ENCODE measurements at places on chromosomes 2 and 18.

- no peak for DNase-seq
Measured at GRCh38 chr2:328761-329160, 40.9 kb upstream of the ALKAL2 start.

- DNase-seq: no peak
Measured at GRCh38 chr18:48330016-48330991, 78.9 kb downstream of the ZBTB7C start.

- DNase-seq: no peak
Measured at GRCh38 chr2:206084439-206084869, 1.5 kb downstream of the INO80D start.

- no peak for DNase-seq
Measured at GRCh38 chr18:3931542-3932112, 481.7 kb downstream of the TGIF1 start.

DNA sequence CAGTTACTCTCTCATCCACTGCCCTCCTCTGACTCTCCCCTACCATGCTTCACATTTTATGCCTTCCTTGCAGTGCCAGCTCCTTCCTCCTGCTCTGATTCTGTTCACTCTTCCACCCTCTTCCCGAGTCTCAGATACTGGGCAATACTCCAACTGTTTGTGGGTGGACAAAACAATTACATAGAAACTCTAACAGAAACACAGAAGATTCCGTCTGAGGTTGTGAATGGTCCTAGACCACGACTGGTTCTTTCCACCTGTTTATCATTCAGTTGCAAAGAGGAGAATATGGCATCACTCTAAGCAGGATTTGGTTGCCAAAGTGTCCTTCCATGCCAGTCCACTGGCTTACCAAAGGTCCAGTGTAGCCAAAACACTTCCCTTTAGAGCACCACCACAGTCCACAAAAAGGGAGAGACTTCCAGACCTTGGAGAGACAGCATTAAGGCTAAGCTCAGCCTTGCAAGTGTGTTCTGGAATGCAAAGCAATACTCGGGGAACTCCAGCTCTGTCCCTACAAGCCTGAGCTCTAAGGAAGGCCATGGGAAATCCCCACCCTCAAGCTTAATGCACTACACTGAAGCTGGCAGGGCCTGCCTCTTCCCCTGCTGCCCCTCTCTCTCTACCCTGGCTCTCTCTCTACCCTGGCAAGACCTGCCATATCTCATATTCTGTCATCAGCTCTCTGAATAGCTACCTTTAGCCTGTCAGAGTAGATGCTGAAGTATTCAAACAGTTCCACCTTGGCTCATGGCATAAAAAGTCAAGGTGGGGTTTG, 33.6 kb upstream of the RND3 start:
- no peak for DNase-seq

GRCh38 chr2:38666556-38666910, 619 bp downstream of the GALM start:
- DNase-seq: no peak

DNA sequence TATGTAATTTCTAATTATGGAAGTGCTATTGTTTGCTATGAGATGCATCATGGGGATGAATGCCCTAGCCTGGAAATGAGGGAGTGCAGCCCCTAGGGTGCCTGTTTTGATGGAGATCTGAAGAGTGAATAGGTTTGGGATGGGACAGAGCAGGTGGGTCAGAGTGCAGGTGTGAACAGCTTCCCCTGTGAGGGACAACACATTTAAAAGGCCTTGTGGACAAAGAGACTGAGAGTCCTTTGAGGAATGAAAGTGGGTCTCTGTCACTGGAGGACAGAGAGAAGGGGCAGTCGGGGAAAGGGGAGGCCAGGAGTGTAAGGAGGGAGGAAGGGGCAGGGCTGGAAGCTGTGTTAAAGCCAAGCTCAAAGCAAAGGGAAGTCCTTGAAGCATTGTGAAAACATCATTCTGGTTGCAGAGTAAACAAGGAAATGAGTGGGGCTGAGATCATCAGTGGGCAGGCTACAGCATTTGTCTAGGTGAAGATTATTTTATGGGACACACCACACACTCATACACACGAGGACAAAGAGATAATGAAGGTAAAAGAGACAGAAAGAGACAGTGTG, 877.6 kb downstream of the SLC4A3 start:
- no peak for DNase-seq

GRCh38 chr2:102122909-102123308, 19.6 kb upstream of the IL1R1 start:
- DNase-seq: no peak

GRCh38 chr2:65032019-65032975, 23.9 kb upstream of the CEP68 start:
- DNase-seq: no peak

- DNase-seq: no peak
Measured at GRCh38 chr2:38504169-38504568, 98.6 kb downstream of the HNRNPLL start.

- DNase-seq: no peak
Measured at GRCh38 chr2:134295441-134295840, 41.6 kb downstream of the MGAT5 start.

DNA sequence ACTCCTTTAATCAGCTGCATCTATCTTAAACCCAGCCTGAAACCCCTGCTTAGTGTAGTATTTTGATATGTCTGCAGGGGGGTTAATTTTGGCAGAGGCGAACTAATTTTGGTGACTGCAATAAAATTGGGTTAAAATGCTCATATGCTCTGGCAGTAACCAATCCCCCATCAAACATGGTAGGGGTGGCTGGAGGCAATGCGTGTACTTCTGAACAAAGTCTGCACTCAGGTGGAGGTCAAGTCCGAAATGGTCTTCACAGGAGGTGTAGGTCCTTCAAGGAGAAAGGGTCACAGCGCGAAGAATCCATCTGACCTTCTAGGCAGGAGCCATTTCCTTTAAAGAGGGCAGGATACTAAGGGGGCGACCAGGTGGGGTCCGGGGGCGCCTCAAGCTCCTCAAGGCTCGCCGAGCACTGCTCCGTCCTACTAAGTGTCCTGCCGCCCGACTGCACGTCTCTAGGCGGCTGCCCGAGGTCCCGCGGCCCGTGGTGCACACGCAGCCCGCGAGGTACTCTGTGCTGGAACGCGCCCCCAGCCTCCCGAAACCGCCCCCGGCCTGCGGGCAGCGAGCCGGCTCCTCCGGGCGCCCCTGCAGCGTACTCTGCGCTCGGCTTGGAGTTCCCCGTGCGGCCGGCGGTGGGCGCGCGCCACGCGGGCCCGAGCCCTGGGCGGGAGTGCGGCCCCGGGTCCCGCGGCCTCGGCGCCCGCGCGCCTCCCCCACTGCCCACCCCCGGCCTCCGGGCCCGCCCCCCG, 1.7 kb upstream of the LDLRAD4 start:
- peak; percentile 51 for DNase-seq

GRCh38 chr2:70934981-70935380, 719 bp upstream of the ATP6V1B1 start:
- no peak for DNase-seq

DNA sequence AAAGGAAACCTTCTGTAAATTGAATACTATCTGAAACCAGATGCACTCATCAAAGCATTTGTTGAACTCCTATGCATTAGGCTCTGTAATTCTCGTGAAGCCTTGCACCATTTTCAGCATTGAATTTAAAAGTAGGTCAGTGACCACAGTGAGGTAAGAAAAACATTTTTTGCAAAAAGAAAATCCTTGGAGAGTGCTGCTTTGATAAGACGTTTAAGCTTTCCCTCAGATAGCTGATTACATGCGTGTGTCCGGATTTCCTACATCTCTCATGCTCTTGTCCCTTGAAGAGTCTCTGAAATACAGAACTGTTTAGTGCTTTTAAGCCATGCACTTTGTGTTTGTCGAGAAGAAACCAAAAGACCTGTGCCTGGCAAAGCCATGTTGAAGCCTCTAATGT, 113.6 kb downstream of the FMNL2 start:
- no peak for DNase-seq

DNA sequence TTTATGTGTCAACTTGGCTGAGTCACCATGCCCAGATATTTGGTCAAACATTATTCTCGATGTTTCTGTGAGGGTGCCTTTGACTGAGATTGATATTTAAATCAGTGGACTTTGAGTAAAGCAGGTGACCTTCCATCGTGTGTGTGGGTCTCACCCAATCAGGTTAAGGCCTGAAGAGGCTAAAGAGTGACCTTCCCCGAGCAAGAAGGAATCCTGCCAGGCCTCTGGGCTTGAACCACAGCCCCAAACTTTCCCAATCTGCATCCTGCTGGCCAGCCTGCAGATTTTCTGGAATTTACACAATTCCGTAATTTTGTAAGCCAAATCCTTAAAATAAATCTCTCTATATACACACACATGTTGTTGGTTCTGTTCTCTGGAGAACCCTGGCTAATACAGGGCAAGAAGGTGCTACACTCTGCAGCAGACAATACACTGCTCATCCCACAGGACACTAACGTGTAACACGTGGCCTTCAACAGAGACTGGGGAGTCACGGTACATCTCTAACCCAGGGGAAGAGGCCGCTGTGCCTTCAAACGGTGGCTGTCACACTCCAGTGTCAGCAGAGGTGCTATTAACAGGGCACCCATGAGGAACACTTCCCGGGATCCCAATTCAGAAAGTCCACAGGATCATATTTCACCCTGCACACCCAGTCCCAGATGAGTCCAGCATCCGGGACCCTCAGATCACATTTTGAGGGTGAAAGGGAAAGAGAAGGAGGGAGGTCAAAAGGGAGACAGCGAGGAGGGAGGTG, 113.1 kb upstream of the ID2 start:
- DNase-seq: no peak

DNA sequence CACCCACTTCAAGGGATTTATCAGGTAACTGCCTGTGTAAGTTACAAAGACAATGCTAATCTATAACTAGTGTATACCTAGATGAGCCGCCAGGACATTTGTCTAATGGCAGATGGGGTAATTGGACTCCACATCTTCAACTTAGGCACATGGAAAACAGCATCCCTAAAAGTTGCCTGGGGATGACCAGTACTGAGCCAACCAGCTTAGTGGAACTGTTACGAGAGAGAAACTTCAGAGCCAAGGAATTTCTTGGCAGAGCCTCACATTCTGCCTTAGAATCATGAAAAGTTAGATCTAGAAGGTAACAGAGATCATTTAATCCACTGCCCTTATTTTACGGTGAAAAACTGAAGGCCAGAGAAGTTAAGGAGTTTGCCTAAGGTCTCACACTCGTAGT, 15.5 kb upstream of the CLASP1 start:
- DNase-seq: no peak

- DNase-seq: no peak
Measured at GRCh38 chr18:73007195-73007914, 139.6 kb upstream of the NETO1 start.

DNA sequence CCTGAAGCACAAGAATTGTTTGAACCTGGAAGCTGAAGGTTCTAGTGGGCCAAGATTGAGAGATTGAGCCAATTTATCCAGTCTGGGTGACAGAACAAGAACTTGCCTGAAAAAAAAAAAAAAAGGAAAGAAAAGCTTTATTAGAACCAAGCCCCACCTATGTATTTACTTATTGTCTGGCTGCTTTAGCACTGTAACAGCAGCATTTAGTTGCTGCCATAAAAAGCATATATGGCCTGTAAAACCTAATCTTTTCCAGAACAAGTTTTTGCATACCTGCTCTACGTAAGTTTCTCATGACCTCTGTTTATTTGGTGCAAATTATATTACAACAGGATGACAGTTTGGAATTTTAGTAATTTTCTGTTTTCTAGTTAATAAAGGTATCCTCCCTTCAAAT, 1565.6 kb upstream of the LRRTM1 start:
- DNase-seq: no peak

GRCh38 chr18:50509012-50509411, 50.9 kb upstream of the MAPK4 start:
- DNase-seq: no peak

DNA sequence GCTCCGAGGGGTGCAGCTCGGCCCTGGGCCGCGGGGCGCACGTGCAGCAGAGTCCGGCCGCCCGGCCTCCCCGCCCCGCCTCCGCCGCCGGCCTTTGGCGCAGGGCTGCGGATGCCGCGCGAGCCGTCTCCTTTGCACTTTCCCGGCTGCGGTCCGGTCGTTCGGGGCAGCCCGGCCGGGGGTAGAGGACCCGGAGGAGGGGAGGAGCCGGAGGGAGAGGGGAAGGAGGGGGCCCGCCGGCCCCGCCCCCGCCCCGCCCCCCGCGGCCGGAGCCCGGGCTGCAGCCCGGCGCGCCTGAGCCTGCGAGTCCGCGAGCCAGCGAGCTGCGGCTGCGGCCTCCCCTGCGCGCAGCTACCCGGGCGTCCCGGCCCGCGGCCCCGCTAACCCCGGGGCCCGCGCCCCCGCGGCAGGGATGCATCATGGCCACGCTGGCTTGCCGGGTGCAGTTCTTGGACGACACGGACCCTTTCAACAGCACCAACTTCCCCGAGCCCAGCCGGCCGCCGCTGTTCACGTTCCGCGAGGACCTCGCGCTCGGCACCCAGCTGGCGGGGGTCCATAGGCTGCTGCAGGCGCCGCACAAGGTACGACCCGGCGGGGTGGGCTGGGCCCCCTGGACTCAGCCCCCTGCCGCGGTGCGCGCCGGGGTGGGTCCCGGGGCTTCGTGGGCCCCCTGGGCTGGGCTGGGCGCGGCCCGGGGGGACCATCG, at the start of gene FHOD3:
Gene FHOD3, plus strand, starts transcription at position 297 of the 709 bp plus-strand sequence. Its CDS starts 123 bp downstream, at position 420.
- DNase-seq: peak; percentile 54

- DNase-seq: no peak
Measured at GRCh38 chr18:79749251-79750191, 48.2 kb upstream of the KCNG2 start.

DNA sequence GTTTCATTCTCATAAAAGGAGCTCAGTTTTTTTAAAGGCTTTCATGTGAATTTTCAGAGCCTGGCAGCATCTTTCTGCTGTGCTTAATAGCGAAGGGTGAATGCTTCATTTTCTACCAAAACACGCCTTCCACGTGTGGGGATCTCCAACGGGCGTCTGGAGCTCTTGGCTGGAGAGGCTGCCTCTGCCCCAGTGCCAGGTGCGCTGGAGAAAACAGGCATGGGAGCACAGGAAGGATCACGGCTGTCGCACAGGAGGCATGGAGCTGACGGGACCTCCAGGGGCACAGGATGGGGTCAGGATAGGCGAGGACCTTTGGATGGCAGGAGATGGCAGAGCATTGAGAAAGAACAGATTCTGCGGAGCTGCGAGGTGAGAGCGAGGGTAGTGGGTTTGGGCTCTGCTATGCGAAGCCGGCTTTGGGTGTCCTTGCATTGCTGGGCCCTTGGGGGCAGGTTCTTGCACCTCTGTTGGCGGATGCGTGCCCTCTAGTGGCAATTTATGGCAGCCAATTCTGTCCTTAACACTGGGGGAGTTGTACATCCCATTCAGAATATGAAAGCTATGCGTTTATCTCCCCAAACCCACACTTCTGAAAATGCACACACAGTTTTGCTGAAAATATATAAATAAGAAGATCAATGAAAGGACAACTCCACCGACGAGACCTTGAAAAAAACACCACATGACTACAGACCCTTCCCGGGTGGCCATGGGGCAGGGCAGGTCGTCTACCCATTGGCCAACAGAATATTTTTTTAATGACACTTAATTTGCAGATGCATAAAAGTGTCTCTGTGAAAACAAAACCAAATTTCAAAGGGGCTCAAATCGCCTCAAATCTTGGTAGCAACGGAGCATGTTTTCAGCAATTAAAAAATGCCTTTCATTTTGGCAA, 90.4 kb upstream of the SLC35G4 start:
- DNase-seq: peak; percentile 58
